CD8-positive, alpha-beta memory T cell (primary cell): ENCODE measurements at places on chromosomes 1 and 21.

DNA sequence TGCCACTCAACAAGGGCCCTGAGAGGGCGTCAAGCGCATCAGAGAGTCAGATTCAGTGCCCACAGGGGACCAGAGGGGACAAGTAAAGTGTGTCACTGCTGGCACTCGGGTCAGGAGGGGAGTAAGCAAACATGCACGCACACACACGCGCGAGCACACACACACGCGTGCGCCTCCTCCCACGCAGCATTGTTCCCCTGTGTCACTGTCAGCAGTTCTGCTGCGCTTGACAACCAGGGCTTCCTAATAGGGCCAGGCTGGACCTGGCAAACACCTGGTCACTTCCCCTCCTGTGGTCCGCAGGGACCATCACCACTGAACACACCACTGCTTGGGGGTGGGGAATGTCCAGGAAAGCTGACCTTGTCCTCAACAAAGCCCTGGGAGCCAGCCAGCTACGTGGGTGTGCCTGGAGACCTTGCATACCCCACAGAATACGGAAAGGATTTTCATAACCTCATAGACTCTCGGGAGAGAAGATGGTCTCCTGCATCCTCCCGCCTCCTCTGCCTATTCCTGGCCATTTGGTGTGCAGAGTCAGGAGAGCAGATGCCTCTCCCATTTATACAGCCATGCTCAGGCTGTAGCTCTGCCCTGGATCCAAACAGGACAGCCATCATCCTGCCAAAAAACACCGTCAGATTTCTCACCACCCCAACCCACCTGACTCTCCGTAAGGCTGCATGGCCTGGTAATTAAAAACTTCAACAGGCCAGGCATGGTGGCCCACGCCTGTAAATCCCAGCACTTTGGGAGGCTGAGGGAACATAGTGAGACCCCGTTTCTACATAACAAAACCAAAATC, 73.2 kb downstream of the SSBP3 start:
- DNase-seq, result no peak

DNA sequence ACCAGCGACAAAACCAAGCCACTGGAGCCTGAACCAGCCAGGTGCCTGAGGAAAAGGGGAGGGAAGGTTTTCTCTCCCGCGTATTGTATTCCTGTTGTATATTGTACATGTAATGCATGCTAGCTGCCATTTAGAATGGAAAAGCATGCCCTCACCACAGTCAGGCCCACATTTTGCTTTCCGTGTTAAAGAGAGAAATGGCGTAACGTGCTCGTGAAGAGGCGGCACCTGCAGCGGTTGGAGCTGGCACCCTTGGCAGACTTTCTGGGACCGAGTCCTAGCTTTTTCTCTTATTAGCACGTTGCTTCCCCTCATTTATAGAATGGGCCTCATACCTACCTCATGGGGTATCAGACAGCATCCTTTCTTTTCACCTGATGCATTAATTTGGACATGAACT, 135.3 kb upstream of the IRF2BP2 start:
- no peak for DNase-seq

DNA sequence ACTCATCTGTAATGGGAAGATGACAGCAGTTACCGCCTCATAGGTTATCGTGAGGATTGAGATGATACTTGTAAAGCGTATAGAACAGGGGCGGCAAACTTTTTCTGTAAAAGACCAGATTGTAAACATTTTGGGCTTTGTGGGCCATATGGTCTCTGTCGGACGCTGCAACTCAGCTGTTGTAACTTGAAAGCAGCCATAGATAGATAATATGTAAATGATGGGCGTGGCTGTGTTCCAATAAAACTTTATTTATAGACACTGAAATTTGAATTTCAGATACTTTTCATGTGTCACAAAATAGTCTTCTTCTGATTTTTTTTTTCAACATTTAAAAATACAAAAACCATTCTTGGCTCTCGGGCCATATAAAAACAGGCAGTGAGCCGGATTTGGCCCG, 15.8 kb downstream of the ACTL8 start:
- DNase-seq, result no peak

- DNase-seq, result no peak
Measured at GRCh38 chr1:235841938-235842545, 24.7 kb downstream of the LYST start.

DNA sequence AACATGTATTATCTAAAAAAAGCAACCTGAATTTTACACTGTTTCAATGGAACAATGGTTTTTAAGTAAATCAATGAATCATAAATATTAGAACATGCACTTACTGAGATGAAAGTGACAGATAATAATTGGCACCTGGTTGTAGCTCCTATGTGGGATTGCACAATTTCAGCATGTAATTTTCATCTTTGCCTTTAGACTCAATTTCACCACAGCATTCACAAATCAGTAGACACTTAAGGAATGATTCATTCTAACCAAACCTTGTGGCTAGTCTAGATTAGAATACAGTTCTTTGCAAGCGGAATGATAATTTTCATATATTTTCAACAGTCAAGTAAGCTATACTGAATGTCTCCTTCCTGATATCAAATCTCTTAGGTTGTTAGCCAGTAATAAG, 853.4 kb downstream of the KCNT2 start:
- no peak for DNase-seq
